ENCODE measurements at places on chromosomes 2 and 18.

DNA sequence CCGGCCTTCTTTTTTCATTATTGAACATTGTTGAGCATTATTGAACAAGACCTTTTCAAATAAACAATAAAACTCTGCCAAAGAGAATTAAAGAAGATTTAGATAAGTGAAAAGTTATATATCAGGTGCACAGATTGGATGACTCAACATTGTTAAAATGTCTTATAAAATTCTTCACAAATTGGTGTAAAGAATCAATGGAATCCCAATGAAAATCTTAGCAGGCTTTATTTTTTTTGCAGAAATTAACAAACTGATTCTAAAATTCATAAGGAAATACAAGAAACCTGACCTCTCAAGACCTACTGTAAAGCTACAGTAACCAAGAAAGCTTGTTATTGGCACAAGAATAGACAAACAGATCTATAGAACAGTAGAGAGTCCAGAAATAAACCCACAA, 70.3 kb downstream of the LAMA1 start:
- DNase-seq: no peak

DNA sequence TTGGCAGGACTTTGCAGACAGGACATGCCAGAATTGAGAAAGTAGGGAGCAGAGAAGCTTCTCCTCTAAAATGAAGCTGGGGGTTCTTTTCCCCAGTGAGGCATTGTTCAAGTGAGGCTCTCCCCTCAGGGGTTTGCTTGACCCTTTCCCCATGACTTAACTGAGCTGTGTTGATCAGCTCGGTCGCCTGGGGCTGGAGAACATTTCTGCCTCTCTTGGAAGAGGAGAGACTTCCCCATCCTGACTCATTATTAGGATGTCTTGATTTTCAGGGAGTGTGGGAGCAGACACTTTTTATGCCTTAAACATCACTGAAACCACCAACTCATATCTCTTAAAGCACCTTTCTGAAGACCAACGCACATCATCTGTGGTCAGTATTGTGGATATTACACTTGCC, 27.9 kb upstream of the GLI2 start:
- DNase-seq: no peak

GRCh38 chr2:120823551-120823950, 87.9 kb downstream of the GLI2 start:
- no peak for DNase-seq

DNA sequence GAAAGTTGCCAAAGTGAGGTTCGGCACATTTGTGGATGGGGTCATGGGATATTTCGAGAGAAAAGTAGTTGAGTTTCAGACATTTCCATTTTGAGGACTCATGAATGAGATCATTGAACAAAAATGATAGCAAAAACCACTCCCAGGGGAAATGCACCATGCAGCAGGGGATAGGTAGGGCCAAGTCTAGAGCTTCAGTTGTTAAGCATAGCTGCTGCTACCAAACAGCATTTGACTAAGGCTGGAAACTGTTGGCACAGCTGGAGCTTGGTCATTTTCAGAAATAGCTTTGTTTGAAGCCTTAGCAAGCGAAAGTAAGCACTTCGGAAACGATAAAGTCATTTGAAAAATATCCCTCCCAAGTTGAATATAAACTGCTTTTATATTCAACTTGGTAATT, 431.8 kb downstream of the SOCS6 start:
- DNase-seq: no peak

DNA sequence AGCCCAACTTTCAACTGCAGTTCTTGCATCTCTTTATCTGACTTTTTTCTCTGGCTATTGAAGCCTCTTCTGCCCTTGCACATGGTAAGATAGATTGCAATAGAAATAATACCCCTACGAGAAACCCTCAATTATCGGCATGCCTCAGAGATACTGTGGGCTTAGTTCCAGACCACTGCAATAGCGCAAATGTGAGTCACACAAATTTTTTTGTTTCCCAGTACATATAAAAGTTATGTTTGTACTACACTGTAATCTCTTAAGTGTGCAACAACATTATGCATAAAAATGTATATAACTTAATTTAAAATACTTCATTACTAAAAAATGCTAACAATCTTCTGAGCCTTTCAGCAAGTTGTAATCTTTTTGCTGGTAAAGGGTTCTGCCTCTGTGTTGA, 124.7 kb downstream of the PDE1A start:
- no peak for DNase-seq

DNA sequence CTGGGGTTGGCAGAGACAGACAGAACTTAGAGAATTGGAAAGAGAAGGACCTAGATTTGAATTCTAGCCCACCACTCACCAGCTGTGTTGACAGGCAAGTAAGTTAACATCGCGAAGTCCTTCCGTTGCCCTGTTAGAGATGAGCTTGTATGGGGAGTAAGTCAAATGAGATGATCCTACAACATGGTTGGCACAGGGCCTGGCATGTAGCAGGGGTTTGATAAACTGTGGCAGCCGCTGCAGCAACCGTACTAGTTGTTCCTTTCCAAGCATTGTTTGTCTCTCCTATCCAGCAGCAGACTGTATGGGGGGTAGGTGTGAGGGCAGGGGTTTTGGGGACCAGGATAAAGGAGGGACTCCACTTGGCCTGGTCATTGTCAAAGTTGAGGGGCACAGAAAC, 16.0 kb downstream of the TET3 start:
- no peak for DNase-seq

DNA sequence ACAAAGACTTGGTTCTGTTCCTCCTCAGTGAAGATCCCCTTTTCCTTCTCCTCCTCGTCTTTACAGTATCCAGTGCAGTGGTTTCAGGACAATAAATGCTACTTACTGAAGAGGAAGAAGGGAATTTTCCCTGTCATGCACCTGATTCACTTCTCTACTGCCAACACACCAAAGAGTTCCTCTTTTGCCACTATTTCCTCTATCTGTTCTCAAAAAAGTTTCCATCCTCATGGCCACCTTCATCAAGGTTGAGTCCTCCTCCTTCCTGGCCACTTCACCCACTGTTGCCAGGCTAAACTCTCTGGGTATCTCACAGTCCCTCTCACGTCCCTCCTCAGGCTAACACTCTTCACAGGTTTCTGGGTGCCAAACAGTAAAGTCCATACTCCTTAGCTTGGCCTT, 41.7 kb downstream of the PLEKHM3 start:
- no peak for DNase-seq

- DNase-seq: peak; percentile 5
Observed at GRCh38 chr18:74598350-74599001, 806 bp downstream of the ZNF407 start.

DNA sequence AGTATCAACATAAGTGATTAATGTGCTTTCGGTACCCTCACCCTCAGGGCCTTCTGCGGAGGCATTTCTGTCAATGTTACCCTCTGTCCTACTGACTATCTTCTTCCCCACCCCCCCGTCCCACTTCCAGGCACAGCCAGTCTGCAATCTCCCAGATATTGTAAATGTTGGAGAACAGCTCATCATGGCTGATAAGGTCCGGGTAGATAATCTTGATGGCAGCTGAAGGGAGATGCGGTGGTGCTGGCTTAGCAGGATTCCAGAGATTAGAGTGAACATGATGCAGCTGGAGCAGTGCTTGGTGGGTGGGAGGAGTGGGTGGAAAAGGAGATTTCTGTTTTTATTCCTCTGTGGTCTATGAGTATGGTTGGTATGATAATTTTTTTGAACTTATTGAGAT, 15.5 kb downstream of the GTF2A1L start:
- DNase-seq: no peak

GRCh38 chr2:46847726-46848412, 67.7 kb downstream of the MCFD2 start:
- DNase-seq: no peak

DNA sequence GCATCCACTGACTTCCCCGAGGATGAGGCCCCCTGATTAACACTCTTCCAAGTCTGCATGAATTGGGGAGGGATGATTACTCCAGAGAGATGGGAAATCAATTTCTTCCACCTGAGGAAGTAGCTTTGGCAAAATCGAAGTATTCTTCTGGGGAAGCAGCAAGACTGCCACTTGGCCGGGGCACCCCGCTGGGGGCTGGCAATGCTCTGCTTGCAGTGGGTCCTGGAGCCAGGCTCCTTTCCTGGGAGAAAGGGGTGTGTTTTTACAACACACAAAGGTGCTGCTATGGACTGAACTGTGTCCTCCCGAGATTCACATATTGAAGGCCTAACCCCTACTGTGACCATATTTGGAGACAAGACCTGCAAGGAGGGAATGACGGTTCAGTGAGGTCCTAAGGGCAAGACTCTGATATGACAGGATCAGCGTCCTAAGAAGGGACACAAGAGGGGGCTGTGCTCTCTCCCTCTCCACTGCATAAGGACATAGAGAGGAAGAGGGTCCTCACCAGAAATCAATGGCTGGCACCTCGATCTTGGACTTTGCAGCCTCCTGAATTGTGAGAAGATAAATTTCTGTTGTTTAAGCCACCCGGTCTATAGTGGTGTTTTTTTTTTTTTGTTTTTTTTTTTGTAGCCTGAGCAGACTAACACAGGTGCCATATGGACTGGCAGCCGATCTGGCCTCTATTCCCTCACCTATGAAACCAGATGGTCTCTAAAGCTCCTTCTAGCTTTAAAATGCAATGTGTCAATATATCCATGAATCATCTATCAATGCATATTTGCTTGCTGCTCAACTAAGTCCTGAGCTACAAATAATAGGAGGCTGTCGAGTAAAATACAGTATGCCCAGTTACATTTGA, 3.6 kb upstream of the SMARCAL1 start:
- no peak for DNase-seq
